ENCODE measurements at places on chromosomes 1 and 21.
A peak's percentile ranks its signal among the peaks of the same experiment; 100 is the strongest.

DNA sequence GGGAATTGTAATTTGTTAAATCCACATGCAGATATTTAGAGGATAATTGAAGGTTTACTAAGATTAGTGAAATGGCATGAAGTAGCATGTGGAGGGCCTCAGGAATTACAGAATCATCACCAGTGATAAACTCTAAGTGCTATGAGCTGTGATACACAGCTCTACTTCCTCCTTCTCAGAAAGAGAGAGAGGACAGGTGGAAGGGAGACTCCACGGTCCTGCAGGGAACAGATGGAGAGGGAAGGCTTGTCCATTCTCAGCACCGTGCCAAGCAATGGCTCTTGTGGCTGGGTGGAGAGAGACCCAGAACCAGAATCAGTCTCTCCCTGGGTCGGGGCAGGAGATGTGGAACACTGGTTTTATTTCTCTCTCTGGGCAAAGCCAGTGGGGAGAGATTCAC lies 27.8 kb upstream of the LYPD8 start:
- DNase-seq = no peak

GRCh38 chr21:19321688-19322087 lies 918.1 kb upstream of the TMPRSS15 start:
- no peak for DNase-seq

- no peak for DNase-seq
Observed at GRCh38 chr1:212822956-212823355, 24.5 kb downstream of the SPATA45 start.

- DNase-seq = peak; percentile 71
Observed at GRCh38 chr1:66012106-66012784, 219.6 kb downstream of the PDE4B start.

DNA sequence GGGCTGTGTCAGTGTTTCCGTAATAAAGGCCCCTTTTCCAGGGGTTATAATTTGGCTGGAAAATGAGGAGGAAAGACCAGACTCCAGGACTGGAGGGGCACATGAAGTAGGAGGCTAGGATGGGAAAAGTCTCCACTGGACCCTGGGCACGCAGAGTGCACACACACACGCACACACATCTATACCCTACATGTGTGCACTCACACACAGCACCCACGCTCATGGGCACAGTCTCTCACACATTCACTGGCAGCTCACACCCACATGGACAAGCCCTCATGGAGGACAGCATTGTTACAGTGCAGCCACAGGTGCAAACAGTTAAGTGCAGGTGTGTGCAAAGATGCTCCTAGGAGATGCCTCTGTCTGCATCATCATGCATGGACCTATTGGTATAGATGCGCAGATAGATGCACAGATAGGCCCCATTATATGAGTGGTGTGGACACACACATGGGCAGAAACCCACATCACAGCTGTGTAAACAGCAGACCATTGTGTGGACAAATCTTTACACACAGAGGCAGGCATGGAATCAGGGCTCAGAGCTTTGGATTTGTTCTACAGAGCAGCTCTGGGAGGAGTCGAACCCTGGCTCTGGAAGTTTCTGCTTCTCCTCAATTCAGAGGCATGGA lies 9.1 kb upstream of the RUNX3 start:
- DNase-seq = no peak

DNA sequence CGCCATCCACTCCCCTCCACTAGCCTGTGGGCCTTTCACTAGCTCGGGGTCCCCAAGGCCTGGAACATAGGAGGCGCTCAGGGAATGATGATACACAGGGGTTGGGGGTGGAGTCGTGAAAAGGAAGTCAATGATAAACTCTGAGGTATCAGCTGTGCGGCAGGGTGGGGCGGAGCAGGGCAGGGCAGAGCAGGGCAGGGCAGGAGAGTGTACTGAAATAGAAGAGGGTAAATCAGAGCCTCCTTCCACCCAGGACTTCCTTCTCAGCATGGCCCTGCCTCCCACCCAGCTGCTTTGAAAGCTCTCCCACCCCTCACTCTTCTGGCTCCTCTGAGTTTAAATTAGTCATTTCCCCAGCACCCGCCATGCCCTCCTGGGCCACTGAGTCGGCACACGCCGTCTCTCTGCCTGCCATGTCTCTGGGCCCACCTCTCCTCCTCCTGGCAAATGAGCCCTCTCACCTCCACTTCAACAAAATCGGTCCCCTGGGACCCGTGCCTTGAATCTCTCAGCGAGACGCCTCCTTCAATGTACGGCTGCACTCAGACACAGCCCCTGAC lies 16.9 kb downstream of the CAPZB start:
- no peak for DNase-seq

- no peak for DNase-seq
Observed at GRCh38 chr1:198175423-198176170, 18.8 kb downstream of the NEK7 start.

- no peak for DNase-seq
Observed at GRCh38 chr21:45336870-45337269, 49.2 kb upstream of the POFUT2 start.

DNA sequence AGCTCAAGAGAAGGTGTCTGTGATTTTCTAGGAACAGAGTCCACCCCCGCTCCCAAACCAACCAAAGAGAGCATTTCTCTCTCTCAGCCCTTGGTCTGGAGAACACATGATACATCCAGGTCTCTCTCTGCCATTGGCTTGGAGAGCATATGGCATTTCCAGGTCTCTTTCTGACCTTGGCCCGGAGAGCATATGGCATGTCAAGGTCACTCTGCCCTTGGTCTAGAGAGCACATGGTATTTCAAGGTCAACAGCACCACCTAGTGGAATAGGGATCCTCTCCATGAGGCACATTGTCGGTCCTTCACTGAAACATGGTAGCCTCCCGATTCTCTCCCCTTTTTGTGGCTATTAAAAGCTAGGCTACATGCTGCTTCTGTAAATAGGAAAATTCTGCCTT lies 437.7 kb upstream of the OLFM3 start:
- DNase-seq = no peak

DNA sequence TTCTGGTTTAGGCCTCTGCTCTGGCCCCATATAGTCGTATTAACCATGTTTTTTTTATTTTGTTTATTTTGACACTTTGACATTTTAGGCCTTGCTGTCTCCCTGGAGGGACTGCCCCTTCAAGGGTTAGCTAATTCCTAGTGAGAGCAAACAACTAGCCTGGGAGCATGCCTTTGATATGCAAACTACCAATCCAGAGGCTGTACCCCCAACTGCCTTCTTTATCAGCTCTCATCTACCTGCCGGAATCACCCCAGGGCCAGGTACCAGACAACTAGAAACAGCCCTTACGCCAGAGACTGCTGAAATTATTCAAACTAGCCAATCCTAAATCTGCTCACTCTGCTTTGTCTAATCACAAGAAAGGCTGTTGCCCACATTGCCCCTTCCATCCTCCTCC lies 13.0 kb upstream of the ST6GALNAC5 start:
- no peak for DNase-seq

- DNase-seq = no peak
Observed at GRCh38 chr1:150387200-150387599, 23.3 kb downstream of the RPRD2 start.

GRCh38 chr1:114322734-114323133 lies 169.1 kb upstream of the SYT6 start:
- DNase-seq = no peak

GRCh38 chr1:225757927-225758656 lies 19.5 kb upstream of the SRP9 start:
- DNase-seq = no peak

DNA sequence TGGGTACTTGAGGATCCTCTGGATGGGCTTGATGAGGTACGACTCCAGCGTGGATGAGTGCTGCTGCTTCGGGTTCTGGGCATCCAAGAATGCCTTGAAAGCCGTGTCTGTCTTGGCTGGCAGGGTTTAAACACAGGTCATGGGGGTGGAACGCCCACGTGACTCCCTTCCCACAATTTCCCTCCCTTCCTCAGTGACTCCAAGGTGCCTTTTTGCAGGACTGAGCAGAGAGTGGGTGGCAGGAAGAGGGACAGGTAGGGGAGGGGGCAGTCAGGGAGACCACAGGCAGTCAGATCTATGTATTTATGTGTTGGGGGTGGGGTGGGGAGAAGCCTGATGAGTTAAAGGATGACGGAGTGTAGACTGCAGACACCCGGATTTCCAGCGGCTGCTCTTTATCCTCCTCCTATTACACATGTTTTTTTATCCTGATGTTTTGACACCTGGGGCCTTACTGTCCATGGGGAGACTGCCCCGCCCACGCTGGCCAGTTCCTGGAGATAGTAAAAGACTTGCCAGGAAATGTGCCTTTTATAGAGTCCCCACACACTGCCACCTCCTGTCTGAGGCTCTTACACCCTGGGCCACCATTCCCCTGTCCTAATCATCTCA lies 103.2 kb upstream of the KRTAP19-8 start:
- no peak for DNase-seq

DNA sequence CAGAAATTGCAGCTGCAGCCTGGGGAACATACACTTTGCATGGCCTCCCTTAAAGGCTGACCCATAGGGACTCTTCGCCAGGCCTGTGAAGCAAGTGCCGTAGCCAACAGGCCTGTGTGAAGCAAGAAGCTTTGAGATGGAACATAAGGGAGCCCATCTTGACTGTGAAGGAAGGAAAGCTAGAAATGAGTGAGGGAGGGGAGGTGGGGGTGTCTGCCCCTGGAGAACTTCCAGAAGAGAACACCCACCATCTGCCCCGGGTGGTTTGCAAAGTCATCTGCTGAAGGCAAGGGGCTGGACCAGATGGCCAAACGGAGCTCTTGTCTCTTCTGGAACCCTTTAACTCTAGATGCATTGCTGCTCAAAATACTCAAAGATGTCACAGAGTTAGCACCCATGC lies 103.3 kb upstream of the GRIK3 start:
- no peak for DNase-seq

- no peak for DNase-seq
Observed at GRCh38 chr1:63917571-63918417, 144.0 kb downstream of the ROR1 start.

- DNase-seq = no peak
Observed at GRCh38 chr1:200905411-200906052, 10.8 kb downstream of the INAVA start.

- DNase-seq = no peak
Observed at GRCh38 chr1:217712925-217713597, 81.9 kb downstream of the SPATA17 start.

DNA sequence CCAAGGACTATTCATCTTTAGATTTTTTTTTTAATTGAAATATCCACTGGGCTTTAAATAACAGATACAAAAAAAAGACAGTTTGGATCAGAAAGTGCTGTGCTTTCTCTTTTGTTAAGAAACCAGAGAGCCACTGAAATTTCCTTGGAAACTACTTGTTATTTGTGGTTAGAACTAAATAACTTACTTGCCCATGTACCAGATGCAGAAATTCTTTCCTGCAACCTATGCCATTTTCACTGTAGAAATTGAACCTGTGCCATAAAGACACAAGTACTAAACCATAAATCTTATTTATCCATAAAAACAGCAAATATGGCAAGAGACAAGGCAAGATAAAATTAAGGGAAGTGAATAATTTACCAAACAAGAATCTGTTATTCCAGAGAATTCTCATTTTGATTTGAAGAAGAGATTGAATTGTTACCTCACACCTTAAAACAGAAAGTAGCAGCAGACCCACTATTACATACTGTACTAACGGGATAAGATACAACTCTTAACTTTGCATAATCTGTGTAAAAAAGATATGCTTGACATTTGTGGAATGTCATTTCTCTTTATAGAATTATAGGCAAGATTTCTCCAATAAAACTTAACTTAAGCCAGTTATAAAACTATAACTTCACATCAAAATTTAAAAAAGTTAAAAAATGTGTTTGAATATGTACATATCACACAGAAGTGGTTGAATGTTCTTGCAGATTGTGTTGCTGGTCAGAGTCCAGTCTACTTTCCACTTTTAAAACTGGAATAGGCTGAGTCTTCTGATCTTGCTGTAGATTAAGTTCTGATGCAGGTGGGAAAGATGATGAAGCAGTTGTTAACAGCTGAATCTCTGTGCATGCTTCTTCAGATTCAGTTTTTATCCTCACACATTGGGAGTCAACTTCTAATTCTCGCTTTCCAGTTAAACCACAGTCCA lies 6.3 kb upstream of the PHTF1 start:
- DNase-seq = no peak

- no peak for DNase-seq
Observed at GRCh38 chr1:71783071-71783470, 499.3 kb downstream of the NEGR1 start.

GRCh38 chr1:2341706-2342383 lies 49.5 kb downstream of the MORN1 start:
- DNase-seq = no peak

DNA sequence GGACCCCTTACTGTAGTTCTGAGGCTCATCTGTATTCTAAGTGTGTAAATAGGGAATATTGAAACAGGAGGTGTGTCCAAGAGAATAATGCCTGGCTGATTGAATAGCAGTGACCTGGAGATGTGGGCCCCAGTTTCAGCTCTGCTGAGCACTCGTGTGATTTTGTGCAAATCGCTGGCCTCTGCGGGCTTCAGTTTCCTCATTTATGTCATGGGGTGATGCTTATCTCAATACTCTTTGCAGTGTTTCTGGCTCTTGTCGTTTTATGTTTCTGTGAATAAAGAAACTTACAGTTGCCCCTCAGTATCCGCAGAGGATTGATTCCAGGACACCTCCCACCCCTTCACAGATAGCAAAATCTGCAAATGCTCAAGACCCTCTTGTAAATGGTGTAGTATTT lies 5.0 kb downstream of the COG2 start:
- no peak for DNase-seq

Data from SIG-M5 (cell line).